PC-3 (cell line): ENCODE measurements at places on chromosomes 12 and 14. TPM values are rescaled to one million over a fixed set of nuclear protein-coding genes. Genes with fewer than 3 reads are reported as not detected.

DNA sequence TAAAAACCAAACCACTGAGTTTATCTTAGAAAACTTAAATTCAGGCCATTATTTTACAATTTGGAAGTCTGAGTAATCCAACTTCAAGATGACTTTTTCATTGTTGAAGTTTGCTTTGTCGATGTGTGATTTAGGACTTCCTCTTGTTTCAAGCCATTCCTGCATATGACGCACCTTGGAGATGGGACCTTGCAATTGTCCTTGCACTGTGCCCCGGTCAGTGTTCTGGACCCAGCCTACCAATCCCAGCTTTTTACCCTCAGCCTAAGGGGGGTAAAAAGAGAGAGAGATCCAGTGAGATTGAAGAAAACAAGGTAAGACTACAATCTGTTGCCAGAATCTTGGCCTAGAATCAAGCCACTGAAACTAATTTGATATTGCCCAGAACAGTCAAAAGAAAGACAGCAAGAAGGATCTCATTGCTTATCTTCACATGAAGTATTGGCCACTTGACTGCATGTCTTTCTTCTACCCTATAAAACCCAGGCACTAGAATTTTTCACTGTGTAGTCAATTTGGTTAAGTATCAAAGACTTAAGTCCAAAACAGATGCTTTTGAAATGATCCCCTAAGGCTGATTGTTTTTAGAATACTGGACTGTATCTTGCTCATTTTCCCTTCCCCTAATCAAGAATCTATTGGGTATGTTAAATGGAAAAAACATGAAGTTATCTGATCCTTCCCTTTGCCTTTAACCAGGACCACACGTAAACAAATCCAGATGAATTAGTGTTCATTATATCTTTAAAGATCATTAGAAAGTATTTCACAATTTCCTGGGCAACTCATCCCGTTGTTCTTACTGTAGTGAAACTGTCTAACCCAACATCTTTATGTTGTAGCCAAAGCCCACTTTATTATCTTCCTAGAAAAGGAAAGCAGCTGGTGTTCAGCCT lies 2.4 kb upstream of the MLH3 start:
- no peak for DNase-seq

The ACVRL1 gene
- total RNA-seq: 0.40 TPM in 1 of 2 replicates, not detected in the other

GRCh38 chr12:62933220-62933601 lies 1.7 kb downstream of the PPM1H start:
- peak; percentile 73 for DNase-seq

GRCh38 chr14:36826614-36827013 lies 165.0 kb downstream of the PAX9 start:
- DNase-seq: no peak

The TMTC1 gene
- 5.8 TPM in 2 replicates for total RNA-seq

GRCh38 chr14:24815543-24815942 lies 181.6 kb upstream of the GZMB start:
- no peak for DNase-seq

The GALNT8 gene
- total RNA-seq: not detected in 2 replicates

- no peak for DNase-seq
These were observed 255.2 kb upstream of the NAV3 start for GRCh38 chr12:77575376-77575919.

- no peak for DNase-seq
These were observed 2.2 kb upstream of the YAF2 start for GRCh38 chr12:42240131-42240750.

GRCh38 chr12:98743362-98743953 lies 98.4 kb downstream of the APAF1 start:
- DNase-seq: peak; percentile 35

GRCh38 chr12:115374480-115375185 lies 690.7 kb upstream of the TBX3 start:
- DNase-seq: no peak

DNA sequence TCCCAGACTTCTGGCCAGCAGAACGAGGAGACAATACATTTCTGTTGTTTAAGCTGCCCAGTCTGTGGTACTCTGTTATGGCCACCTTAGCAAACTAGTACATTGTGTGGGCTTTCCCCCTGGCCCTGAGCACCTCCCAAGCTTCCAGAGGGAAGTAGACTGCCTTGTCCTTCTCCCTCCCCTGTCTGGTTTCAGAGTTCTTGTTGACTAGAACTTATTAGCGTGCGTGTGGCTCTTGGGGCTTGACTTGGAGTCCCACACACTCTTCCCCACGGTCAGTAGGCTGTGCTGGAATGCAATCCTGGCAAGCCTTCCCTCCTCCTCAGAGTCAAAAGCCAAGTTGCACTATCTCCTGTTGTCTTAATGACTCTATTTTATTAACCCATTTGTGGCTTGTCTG lies 27.7 kb downstream of the FBLN5 start:
- DNase-seq: no peak

The ARHGAP9 gene
- not detected in 2 replicates for total RNA-seq

DNA sequence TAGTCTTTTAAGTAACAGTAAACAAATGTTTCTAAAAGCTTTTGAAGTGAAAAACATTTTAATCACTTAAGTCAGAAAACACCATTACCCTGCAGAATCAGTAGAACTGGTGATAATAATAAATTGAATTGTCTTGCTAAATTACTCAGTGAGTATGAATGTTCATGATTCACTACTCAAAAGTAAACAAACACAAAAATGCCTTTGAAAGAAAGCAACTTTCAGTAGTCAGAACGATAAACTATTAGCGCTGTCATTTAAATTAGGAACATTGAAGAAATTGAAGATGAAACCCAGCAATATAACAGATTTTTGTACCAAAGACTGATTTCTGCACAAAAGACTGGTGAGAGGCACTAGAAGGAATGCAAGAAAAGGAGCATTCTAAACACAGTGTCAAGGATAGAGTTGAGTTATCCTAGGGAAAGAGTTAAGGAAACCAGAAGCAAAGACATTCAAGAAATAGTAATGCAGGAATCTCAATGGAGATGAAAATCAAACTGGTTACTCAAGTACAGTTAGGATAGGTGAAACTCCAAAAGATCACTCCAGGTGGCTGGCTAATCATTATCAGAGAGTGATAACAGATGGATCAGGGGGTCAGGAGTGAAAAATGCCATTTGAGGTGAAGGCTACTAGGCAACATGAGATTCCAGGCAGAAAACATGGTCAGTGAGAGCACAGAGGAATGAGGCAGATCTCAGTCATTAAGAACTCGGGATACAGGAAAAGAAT lies 77.4 kb upstream of the ALG10 start:
- DNase-seq: peak; percentile 56

The LTA4H gene
- total RNA-seq: 53.5 and 58.4 TPM in 2 replicates

- DNase-seq: no peak
These were observed 388.1 kb upstream of the TMPO start for GRCh38 chr12:98127336-98127679.

DNA sequence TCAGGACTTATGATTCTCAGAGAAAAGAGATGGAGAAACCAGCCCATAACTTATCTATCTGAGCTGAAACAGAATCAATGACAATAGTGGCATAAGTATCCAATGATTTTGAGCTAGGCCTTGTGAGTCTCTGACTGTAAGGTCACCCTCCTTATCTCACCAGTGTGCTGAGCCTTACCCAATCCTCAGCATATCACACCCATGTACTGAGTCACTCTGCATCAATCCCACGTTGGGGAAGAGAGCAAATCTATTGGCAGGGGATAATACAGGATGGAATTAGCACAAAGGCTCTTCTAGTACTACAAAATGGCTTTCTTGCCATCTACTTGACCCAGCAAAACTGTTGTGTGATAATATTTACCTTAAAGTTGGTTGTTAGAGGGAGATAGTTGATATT lies 997.8 kb downstream of the NRXN3 start:
- no peak for DNase-seq

GRCh38 chr14:105929327-105930081 lies 403.1 kb downstream of the TMEM121 start:
- no peak for DNase-seq
